ENCODE measurements at places on chromosomes 7 and 10.

GRCh38 chr10:126945351-126946030 lies 40.3 kb downstream of the DOCK1 start:
- DNase-seq = no peak

DNA sequence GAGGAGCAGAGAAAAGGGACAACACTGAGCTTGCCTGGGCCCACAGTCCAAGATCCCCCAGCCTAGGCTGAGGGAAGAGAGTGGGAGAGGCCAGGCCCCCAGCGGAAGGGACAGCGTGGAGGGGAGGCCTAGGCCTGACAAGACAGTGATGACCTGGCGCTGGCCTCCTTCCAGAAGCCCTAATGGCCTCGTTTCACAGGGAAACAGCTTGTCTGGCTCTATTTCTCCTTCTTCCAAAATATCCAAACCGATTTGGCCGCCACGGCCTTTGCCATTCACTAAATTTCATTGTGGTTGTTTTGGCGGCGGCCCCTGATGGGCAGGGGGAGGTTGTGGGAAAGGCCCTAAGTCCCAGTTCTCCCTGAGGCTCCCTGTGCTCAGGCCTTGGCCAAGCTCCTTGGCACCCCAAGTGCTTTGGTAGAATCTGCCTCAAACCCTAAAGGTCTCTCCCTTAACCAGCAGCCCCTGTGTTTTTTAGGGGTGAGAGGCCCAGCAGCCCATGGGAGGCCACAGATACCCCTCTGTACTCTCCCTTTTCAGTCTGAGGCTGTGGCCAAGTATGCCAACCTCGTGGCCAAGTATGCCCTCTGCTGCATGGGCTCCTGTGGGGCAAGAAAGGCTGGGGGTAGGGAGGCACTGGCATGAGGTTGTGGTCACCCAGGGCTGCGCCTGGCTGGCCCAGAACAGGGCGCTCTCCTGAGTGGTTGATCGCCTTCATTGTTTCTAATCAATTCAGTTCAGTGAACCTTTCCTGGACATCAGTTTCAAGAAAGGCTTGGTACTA lies 37.3 kb downstream of the PAX2 start:
- no peak for DNase-seq

DNA sequence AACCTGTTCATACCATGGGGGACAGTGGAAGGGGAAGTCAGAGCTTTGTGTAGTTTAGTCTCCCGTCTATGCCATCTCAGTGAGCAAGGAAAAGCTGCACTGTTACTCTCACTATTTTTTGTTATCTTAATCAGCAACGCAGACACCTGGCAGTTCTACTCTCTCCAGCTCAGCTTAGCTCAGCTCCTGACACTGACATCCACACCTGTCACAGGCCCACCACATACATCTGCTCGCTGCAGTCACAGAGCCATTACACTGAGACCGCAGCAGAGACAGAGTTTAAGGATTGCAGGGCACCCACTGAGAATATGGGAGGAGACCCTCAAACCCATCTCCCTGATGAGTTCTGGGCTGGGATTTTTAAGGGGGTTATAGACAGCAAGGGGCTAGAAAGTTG lies 257.3 kb upstream of the AKR1E2 start:
- no peak for DNase-seq

DNA sequence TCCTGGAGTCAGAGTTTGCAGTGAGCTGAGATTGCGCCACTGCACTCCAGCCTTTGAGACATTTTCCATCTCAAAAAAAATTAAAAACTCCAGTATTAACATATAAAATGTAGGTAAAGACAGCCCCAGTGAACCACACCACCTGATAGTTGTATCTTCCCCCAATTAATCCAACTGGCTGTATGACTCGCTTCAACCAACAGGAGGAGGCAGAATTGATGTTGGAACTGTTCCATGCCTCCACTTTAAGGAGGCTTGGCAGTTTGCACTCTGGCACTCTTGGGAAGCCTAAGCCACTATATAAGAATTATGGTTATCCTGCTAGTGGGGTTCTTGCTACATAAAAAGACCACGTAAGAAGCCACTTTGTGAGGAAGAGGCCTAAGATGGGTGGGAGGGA lies 72.7 kb downstream of the STK17A start:
- DNase-seq = no peak

GRCh38 chr7:32680259-32681173 lies 185.2 kb downstream of the AVL9 start:
- no peak for DNase-seq

DNA sequence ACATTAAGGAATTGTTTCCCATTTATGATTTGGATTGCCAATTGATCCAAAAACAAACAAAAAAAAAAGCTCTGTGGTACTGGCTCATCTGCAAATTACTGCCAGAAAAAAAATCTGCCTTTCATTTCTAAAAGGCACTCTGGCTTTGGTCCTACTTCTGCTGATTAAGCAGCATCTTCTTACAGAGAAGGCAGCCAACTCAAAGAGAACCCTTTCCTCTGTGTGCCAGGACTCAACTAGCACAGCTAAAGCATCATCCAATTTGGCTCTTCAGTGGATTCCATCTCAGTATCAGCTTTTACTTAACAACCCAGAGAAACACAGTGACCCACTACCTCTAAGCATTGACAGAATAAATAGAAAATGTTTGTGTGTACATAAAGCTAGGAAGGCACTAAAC lies 80.6 kb downstream of the GSAP start:
- no peak for DNase-seq

GRCh38 chr7:100902638-100903037 lies 7.0 kb upstream of the ACHE start:
- DNase-seq = no peak

DNA sequence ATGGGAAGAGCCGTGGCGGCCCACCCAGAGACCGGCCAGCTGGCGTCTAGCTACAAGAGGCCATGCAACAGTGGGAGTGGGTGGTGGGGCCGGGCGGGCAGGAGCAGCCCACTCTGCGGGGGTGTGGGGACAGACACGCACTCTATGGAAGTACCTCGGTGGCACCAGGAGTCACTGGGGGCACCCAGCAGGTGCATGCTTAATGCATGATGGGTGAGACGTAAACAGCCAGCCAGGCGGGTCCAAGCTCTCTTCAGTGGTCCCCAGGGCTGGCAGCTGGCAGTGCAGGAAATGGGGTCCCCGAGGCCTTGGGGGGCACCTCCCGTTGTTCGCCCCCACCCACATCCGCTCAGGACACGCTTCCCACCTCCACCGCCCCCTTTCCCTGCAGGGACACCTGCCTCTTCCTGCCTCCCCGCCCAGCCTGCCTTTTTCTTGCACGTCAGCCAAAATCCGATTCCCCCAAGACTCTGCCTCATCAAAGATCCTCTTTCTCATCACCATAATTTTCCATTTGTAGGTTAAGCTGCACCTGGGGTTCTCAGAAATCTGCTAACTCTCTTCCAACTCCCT lies 22.6 kb upstream of the PSMG3 start:
- no peak for DNase-seq

GRCh38 chr10:63921908-63922467 lies 400.8 kb downstream of the REEP3 start:
- no peak for DNase-seq

DNA sequence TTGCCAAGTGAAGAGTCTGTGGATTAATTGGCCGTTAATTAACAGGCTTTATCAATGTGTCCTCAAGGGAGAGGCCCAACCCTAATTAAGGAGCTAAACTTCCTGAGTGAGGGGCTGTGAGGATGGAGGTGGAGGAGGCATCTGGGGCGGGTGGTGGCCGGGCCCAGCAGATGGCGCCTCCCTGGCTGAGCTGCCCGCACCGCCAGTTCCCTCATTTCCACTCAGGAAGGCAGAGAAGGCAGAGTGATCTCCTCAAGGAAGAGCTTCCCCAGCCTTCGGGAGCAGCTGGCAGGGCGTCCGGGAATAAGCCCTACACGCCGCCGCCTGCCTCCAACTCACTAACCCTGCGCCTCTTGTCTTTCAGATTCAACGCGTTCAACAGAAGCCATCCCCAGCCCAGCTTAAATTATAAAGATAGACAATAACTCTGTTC lies 112.2 kb downstream of the CYTH3 start:
- no peak for DNase-seq

DNA sequence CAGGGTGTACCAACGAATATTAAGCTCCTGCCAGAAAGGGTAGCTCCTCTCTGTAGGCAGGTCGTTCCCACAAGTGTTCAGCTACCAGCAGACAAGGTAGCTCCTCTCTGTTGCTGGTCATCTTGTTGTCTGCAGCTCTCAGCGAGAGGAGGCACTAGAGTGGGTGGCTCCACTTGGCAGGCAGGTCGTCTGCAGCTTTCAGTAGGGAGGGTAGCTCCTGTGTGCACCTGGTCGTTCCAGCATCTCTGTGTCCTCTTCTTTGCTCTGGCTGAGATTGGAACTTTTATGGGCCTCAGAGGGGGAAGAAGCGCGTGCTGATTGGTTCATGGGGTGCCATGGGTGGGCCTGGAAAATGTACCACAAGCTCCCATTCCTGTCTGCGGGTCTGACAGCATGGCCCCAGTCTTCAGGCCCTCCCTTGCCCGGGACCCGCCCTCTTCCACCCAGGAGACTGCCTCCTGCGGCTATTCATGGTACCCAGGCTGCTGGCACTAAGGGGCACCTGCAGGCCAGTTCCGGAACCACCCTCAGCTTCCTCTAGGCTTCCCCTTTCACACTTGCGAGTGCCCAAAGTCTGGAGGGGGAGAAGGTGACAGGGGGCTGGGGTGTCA lies 63.9 kb upstream of the CACNA2D1 start:
- no peak for DNase-seq

DNA sequence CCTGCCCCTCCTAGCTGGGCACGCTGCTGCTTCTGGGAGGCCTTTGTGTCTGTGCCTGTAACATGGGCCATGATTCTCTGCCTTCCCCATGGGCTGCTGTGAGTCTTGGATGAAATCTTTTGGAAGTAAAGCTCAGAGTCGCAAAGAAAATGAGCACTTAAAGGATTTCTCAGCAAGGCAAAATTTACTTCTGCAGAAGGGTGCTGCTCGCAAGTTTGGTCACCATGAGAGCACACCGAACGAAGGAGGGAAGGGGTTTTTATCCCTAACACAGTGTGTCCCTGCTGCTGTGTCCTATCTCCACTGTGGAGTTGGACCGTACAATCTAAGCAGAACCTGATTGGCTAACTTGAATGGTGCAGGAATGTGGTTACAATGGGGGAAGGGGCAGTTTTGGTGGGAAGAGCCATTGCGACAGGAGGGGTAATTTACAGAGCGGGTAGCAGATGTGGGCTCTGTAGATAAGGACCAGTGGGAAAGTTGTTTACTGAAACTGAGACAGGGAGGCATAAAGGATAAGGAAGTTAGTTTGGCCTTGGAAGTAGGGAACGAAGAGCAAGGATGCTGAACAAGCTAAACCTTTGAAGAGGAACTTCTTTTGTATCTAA lies 57.5 kb downstream of the FANK1 start:
- no peak for DNase-seq

DNA sequence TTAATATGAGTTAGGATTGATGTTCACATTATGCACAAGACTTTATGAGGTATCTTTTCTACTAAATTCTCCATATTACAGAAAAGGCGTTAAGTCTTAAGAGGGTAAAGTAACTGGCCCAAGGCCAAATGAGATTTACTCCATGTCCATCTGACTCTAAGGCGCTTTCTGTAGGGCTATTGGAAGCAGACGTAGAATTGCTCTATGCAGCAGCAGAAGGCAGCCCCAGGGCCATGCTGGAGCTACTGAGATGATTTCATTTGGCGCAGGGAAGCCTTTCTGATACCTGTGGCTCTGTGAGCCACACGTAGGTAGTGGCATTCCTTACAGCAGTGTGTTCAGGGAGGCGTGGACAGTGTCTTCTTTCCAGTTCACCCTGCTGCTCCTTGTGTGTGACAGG lies 133.1 kb downstream of the SH2D4B start:
- DNase-seq = no peak

DNA sequence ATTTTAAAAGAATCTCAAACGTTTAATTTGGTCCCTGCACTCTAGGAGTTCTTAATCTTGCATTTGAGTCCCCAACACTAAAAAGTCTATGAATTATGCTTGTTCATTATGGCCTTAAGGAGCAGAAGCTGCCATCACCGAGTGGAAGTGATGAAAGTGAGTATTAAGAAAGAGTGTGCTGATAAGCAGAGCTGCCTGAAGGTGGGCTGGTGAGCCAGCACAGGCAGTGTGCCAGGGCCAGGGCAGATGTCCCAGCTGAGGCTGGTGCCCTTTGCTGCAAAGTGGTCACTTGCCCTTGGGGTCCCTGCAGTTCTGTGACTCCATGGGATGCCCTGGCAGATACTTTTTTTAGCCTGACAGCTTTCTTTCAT lies 72.9 kb upstream of the LOXL4 start:
- DNase-seq = no peak

GRCh38 chr10:70458329-70459060 lies 17.0 kb upstream of the NODAL start:
- peak; percentile 61 for DNase-seq

- DNase-seq = no peak
Observed at GRCh38 chr7:30463405-30464145, 15.0 kb downstream of the NOD1 start.

DNA sequence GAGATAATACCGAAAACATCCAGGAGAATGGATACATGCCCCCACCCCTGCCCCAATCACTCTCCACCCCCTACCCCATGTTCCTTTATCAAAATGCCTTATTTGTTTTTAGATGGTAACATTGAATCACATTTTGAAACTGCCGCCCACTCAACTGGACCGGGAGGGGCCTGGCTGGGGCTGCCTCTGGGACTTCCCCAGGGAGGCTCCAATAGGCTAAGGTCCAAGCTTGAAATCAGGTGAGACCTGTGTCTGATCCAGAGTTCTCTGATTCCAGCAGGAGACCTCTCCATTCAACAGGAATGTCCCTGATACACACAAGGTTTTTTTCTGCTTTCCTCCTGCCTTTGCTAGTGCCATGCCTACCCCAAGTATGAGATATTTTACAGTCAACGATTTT lies 43.8 kb upstream of the ACSL5 start:
- no peak for DNase-seq

DNA sequence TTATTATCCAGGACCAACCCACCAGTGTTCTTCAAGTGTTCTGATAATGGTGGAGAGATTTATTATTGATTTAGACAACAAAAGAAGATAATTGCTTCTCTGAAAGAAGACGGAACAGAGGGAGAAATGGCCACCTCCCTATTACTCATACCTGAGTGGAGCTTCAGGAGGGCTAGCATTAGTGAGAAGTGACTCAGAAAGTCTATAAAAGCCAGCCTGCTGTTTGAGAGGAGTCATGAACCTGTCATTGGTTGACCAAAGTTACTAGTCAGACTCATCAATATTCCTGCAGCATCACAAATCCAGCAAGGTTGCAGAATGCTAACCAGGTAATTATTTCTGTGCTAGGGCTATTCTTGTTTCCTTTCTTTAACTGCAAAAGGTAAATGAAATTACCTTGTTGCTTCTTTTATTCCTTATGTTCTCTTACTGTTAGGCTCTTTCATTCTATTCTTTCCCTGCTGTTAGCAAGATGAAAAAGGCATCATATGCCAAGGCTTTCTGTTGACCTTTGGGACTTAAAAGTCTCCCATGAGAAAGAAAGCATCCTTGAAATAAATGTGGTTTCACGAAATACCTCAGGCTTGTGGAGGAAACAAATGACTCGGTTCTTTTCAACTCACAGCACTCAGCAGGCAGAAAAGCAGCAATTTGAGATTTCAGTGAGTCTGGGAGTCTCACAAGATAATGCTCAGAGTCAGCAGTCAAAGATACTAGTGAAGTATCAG lies 256.4 kb upstream of the PHYHIPL start:
- DNase-seq = no peak

Measured in stimulated activated CD4-positive, alpha-beta T cell treated with anti-CD3 and anti-CD28 coated beads, Interleukin-4, amount 100 ng/mL, for 4 hours (primary cell).